T-helper 2 cell (primary cell): ENCODE measurements at places on chromosomes 7 and 10.
A peak's percentile ranks its signal among the peaks of the same experiment; 100 is the strongest.

DNA sequence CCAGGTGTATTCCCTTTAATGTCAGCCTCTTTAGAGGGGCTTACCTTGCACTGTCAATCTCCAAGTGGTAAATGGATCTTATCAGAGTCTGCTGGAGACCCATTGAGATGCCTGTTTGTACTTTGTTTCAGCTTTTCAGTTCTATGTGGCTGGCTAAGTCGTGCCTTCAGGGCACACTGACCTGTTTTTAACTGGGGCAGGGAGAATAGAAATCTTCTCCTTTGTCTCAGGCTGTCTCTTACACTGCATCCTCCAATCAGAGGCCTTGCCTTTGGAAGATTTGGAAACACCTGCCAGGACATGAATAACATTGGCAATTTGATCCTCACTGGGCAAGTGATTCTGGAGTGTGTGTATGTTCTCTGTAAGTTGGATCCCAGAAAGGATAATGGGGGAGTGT, 65.0 kb downstream of the POU6F2 start:
- no peak for DNase-seq

DNA sequence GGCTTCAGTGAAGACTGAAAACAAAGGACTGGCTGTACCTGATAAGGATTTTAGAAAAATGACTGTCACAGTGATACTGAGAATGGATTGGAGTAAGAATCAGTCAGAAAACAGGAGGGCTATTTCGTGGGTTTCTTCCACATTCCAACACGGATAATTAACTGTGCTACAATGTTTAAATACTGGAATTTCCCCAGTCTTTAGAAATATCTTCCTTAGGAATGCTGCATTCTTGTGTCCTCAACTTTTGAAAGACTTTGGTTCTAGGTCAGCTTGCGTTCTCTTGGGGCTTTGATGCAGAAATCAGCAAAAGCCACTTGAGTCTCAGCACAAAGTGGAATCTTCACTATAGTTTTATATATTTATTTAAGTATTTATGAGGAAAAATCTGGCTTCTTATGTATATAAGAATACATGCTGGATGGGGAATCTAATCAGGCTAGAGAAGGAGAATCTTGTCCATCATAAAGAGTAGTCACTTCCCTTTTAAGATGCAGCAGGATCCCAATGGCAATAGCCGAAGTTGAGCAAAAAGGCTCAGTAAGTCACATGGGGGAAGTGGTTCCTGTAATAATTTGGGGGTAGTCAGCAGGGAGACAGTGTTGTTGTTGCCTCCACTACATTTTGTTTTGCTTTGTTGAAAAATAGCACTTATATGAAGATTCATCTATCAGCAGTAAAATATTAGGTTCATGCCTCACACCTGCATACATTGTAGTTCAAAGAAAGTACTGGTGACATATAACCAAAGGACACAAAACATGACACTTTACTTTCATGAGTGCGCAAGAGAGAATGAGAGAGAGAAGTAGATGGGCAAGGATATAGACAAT, 86.0 kb downstream of the CH25H start:
- no peak for DNase-seq

- DNase-seq, result no peak
Observed at GRCh38 chr7:112495810-112496462, 15.1 kb downstream of the LSMEM1 start.

- DNase-seq, result no peak
Observed at GRCh38 chr7:30931161-30931928, 19.7 kb downstream of the AQP1 start.

GRCh38 chr10:125848371-125848770, 25.0 kb downstream of the BCCIP start:
- DNase-seq, result no peak

- no peak for DNase-seq
Observed at GRCh38 chr10:75400163-75400770, 1.3 kb downstream of the ZNF503 start.

DNA sequence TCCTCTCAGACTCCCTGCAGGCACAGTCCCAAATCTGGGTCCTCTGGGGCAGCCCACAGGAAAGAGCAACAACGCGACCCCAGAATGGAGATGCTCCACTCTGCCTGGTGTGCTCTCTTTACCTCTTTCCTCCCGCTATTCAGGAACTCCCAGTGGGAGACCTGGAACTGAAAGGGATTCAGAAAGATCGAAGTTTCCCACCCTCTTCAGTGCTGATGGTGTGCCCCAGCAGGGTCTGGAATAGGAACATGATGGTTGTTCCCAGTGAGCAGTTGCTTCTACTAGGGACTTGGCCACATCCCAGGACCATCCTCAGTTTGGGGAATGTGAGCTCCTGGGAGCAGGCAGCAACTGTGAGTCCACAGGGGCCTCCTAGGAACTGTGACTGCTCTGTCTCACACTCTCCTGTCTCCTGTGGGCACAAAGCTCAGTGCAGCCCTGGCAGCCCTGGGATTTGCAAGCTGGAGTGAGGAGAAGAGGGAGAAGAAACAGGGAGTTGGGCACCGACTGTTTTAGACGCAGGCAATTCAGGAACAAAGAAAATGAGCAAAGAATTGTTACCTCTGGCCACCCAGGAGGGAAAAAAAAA, 17.9 kb downstream of the OR6V1 start:
- no peak for DNase-seq

DNA sequence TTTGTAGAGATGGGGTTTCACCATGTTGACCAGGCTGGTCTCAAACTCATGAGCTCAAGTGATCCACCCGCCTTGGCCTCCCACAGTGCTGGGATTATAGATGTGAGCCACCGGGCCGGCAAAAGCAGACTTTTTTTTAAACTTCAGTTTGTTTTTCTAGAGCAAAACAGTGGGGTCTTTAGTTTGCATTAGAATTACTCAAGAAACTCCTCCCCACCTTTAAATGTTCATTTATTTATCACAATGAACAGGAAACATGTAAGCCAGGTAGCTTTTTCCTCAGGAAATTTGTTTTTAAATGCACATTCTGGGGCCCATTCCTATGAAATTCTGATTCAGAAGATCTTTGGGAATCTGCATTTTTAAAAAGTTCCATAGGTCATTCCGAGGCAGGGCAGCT, 56.0 kb upstream of the JAZF1 start:
- no peak for DNase-seq

DNA sequence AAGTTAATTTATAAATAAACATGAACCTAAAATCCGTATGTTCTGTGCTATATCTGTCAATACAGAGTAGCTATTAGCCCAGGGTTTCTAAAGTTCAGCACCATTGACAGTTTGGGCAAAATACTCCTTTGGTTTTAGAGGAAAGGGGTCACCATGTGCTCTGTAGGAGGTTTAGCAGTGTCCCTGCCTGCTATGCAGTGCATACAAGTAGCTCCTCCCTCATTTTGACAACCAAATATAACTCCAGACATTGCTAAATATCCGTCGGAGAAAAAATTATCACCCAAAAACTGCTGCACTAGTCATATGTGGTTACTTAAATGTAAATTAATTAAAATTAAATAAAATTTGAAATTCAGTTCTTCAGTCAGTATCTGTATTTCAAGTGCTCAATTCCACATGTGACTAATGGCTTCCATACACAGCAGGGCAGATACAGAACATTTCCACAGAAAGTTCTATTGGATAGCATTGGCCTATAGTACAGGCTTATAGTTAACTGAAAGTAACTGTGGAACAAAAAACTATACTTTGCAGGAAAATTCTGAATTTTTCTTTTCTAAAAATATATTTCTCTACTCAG, 6.4 kb downstream of the UPF2 start:
- no peak for DNase-seq

DNA sequence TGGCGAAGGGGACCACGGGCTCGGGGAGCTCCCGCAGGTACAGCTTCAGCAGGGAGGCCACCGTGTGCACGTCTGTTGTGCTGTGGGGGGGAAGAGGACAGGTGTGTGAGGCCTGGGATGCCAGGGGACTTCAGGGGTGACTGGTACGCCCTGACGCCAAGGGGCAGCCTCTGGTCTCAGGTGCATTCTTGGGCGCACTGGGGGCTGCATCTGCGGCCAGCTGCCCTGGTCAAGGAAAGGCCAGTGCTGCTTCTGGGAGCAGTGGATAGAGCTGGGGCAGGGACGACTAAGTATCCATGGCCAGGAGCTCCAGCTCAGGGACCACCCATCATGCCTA, 148.5 kb downstream of the MAPK8 start:
- DNase-seq, result no peak

DNA sequence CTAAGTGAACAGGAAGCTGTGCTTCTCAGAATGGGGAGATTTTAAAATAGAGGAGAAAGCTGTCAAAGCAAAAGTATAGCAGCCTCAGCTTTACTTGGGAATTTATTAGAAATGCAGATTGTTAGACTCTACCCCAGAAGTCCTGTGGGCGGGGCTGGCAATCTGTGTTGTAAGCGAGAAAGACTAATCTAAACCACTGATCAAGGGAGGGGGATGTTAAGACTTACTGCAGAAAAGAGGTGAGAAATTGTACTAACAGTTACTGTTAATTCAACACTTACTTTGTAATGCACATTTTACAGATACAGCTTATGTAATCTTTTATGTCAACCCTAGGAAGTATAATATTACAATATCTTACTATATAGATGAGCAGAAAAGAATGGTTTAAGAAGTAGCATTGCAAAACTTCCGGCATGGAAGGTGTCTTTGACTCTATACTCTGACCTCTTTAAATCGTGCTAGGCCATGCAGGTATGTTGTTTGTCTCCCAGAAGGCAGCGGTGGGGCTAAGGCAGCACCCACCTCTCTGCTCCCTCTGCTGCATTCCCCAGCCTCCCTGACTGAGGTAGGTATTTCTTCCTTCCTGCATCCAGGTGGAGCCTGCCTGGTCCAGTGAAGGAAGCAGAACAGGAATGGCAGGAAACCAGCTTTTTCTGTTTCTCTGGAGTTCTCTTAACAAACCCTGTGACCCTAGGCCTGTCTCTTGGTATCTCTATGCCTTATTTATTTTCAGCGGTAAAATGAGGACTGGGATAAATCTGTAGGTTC, 462.2 kb downstream of the AUTS2 start:
- DNase-seq, result peak; percentile 69

DNA sequence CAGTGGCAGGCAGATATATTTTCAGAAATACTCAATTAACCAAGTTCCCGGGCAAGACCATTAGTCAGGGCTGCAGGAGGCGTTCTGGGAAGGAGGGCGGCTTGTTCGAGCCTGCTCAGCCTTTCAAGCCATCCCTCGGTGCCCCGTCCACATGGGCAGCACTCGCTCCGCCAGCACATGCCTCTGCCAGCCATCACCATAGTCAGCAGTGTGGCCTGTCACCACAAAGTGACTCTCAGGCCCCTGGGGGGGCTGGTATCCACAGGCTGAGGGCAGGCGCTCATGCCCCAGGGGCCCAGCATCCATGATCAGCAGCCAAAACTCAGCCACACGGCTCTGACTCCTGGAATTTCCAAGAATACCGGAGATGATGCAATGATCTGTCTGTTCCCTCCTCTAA, 81.9 kb downstream of the CHST15 start:
- DNase-seq, result no peak

GRCh38 chr10:67119651-67120050, 193.8 kb downstream of the LRRTM3 start:
- no peak for DNase-seq

DNA sequence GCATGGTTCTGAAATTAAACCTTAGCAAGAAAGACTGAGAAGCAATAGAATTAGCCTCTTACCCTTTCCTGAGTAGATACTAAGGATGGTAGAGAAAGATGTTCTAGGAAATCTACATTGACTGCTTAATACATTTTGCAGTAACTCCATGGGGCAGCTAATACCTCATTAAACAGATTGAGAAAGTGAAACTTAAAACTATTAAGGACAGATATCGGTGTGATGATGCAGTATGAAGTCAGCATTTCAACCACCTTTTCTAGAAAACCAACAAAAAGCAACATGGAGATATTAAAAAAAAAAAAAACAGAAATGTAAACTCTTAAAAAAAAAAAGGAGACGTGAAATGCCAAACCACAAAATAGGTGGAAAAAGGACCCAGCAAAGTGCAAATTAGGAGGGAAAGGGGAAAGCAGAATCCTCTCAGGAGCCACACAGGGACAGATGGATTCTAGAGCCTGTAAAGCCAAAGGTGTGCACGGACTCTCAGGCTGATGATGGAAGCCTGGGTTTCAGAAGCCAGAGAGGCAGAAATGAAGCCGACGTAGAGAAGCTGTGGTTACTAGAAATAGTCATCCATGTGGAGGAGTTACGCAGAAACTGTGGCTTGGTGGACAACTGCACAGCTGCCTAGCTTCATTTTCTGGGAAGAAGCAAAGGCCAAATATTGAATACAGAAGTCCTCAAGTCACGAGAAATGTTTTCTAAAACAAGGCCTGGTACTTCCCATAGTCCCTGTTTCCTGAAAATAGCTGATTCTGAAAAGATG, 38.1 kb upstream of the GPR141 start:
- DNase-seq, result no peak

GRCh38 chr7:123635551-123636359, 19.9 kb upstream of the LMOD2 start:
- DNase-seq, result no peak

DNA sequence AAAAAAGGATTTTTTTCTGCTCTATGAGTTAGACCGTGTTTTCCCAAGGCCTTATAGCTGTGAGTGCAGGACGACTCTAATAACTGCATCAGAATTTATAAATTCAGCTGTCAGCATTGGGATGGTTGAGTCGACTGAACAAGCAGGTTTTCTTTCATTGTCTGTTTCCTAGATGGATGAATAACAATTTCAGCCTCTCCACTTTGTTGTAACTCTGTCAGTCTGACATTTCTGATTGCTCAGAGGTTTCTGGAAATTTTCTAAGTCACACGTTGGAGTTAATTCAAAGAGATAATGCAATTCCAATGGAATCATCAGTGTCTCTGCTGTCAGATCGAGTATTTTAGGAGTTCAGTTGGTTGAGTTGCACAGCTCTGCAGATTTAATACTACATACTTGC, 159.2 kb downstream of the CHN2 start:
- DNase-seq, result no peak

- no peak for DNase-seq
Observed at GRCh38 chr10:47296941-47297340, 3.1 kb upstream of the GDF10 start.
